ENCODE measurements at places on chromosomes 6 and 20.
A peak's percentile ranks its signal among the peaks of the same experiment; 100 is the strongest.

GRCh38 chr6:30156262-30156599 lies 4.8 kb downstream of the TRIM10 start:
- peaks cover 12% of the 10 kb centered on the region for H3K4me1 ChIP-seq
- H3K27me3 ChIP-seq, result no peaks in the 10 kb centered on the region
- no peaks in the 10 kb centered on the region for H3K36me3 ChIP-seq
- no peak overlapping the region for H3K4me3 ChIP-seq

DNA sequence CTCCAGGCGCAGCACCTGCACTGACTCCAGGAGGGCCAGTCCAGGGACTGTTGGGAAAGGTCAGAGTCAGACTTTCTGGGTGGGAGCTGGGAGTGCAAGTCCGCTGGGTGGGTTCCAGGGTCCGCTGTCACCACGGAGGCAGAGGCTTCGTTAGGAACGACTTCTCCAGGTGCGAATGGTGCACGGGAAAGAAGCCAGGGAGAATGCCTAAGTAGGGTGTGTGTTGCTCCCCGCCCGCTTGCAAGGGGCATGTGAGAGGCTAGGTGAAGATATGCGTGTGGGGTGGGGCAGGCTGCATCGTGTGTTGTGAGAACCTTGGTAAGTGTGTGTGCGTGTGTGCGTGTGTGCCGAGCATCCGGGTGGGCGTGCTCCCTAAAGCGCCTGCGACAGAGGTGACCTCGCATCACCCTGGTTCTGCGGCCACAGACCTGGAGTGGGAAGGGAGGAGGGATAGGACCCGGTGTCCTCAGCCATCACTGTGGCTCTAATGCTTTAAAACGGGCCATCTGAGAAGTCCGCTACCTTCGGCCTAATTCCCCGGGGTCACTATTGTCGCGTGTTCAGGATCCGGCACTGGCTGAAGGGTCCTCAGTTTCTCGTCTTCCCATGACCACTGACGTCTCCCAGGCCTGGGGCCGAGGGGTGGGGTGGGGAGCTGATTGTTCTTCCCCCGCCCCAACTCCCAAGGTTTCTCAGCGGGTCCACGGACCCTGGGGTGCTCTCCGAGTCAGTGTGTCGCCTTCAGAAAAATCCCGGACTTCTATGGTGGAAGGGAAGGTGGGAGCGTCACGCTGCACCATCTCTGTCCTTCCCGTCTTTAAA lies 6.1 kb downstream of the SLC32A1 start:
- no peak for DNase-seq
- no peaks in the 10 kb centered on the region for H3K36me3 ChIP-seq
- peaks cover 30% of the 10 kb centered on the region for H3K27me3 ChIP-seq
- H3K4me1 ChIP-seq, result peaks cover 21% of the 10 kb centered on the region

- H3K4me3 ChIP-seq, result no peak overlapping the region
- H3K4me1 ChIP-seq, result no peaks in the 10 kb centered on the region
- no peaks in the 10 kb centered on the region for H3K36me3 ChIP-seq
- DNase-seq, result no peak
Observed at GRCh38 chr20:36008461-36009035, 40.2 kb downstream of the CNBD2 start.

GRCh38 chr6:154703124-154703523 lies 30.1 kb upstream of the SCAF8 start:
- no peak overlapping the region for H3K4me3 ChIP-seq
- H3K27ac ChIP-seq, result no peak overlapping the region
- H3K4me1 ChIP-seq, result no peaks in the 10 kb centered on the region
- H3K36me3 ChIP-seq, result no peaks in the 10 kb centered on the region
- no peaks in the 10 kb centered on the region for H3K27me3 ChIP-seq

- H3K36me3 ChIP-seq, result peaks cover 66% of the 10 kb centered on the region
- no peak for DNase-seq
- peaks cover 6% of the 10 kb centered on the region for H3K4me1 ChIP-seq
- H3K27ac ChIP-seq, result no peak overlapping the region
Observed at GRCh38 chr6:136586295-136586694, 36.1 kb upstream of the MAP7 start.

GRCh38 chr20:11274141-11274594 lies 600.4 kb upstream of the JAG1 start:
- no peaks in the 10 kb centered on the region for H3K27me3 ChIP-seq
- no peak overlapping the region for H3K4me3 ChIP-seq
- no peaks in the 10 kb centered on the region for H3K4me1 ChIP-seq
- no peak overlapping the region for H3K27ac ChIP-seq

DNA sequence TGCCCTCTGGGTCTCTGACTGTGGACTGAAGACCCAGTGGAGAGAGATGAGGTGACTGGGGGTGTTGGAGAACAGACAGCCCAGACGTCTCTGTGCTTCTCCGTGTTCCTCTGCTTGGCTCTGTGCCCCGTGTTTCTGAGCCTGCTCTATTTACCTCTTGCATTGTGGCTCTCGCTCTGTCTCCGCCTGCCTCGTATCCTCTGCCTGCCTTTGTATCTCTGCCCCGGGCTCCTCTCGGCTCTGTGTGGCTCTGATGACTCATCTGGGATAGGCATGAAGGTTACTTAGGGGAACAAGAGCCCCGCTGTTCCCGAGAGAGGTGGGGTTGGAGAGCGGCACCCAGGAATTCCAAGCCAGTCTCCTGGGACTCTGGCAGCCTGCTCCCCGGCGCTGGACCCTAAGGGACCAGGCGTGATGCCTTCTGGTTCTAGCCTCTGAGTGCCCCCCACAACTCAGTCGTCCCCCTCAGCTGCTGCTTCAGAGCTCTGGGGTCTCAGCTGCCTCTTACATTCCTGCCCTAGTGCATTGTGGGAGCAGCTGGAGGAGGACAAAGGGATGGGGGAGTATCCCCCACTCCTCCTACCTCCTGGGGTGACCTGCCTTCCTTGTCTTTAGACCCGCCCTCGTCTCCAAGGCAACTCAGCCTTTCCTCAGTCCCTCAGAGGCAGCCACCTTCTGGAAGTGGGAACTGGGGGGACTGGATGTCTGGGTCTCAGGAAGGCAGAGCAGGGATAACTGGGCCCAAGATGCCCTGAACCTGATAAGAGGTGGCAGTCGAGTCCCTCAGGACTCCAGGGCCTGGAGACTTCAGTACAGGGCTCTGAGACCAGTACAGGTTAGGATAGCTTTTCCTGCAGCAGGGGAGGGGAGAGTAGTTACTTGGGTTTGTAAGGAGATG lies 1.9 kb downstream of the DDR1 start:
- H3K36me3 ChIP-seq, result peaks cover 3% of the 10 kb centered on the region
- peaks cover 44% of the 10 kb centered on the region for H3K4me1 ChIP-seq
- no peak overlapping the region for H3K4me3 ChIP-seq
- no peak for DNase-seq
- H3K27me3 ChIP-seq, result no peaks in the 10 kb centered on the region
- H3K27ac ChIP-seq, result peak overlapping the region; percentile 82

DNA sequence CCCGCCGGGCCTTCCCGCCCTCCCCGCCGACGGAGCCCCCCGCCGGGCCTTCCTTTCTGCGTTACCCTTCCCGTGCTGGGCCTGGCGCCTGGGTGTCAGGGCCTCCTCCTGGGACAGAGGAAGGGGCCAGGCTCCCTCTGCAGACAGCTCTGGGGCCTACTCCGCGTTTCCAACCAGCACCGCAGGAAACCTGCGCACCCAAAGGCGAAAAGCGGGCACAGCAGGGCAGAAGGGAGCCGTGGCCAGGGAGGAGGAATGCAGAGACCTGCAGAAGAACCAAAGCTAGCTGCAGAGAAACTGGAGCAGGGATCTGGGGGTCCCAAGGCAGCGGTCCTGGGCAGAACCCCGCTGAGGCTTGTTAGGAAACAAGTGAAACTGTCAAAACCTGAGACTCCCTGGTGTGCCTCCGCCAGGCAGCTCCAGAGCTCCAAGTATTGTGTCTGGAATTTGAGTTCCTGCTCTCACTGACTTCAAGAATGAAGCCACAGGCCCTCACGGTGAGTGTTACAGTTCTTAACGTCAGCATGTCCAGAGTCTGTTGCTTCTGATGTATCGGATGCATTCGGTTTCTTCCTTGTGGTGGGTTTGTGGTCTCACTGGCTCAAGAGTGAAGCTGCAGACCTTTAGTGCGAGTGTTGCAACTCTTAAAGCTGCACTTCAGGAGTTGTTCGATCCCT lies 33.3 kb downstream of the IRF4 start:
- no peak overlapping the region for H3K27ac ChIP-seq
- no peaks in the 10 kb centered on the region for H3K36me3 ChIP-seq
- H3K4me3 ChIP-seq, result no peak overlapping the region
- H3K4me1 ChIP-seq, result no peaks in the 10 kb centered on the region
- no peak for DNase-seq
- no peaks in the 10 kb centered on the region for H3K27me3 ChIP-seq

DNA sequence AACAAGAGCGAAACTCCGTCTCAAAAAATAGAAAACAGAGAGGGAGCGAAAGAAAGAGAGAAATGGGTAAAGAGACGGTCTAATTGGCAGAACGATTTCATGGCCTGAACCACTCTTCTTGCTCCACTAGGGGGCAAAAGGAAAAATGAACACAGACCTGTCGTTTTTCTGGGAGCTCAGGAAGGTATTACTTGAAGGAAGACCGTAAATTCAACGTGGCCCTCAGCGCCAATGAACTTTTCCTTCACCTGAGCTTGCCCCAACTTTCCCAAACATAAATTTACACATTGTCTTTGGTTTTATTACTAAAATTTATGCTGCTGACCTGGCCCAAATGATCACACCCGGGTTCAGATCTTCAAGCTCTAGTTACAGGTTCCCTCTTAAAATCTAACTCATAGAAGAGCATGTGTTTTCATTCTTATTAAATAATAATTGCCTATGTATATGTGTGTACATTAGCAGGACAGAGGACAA lies 67.3 kb downstream of the ATP9A start:
- no peaks in the 10 kb centered on the region for H3K36me3 ChIP-seq
- no peaks in the 10 kb centered on the region for H3K27me3 ChIP-seq
- no peak for DNase-seq
- peaks cover 9% of the 10 kb centered on the region for H3K4me1 ChIP-seq
- H3K27ac ChIP-seq, result no peak overlapping the region
- no peak overlapping the region for H3K4me3 ChIP-seq

GRCh38 chr6:89542081-89542857 lies 96.3 kb downstream of the LYRM2 start:
- no peaks in the 10 kb centered on the region for H3K27me3 ChIP-seq
- no peak overlapping the region for H3K27ac ChIP-seq
- DNase-seq, result peak; percentile 28

DNA sequence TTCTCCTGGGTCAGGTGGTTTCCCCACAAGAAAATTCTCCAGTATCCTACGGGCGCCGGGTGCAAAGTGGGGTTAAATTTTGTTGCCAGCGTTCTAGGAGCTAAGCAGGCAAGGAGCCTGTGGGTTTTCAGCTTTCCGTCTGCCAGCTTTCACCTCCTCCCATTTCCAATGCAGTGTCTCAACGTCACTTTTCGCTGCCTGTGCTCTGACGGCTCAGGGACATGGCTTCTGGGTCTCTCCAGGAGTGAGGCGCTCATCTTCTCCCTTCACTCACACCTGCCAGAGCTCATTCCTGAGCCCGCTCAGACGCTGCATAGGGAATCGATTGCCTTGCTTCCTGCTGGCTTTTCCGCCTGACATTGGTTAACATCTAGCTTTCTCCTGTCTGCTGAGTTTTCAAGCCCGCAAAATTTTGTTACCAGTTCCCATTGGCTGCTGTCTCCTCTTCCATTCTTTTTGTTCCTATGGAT lies 7.3 kb upstream of the NAA20 start:
- no peak for DNase-seq
- H3K27ac ChIP-seq, result no peak overlapping the region
- H3K36me3 ChIP-seq, result no peaks in the 10 kb centered on the region
- no peaks in the 10 kb centered on the region for H3K27me3 ChIP-seq

GRCh38 chr6:45801471-45802289 lies 214.0 kb downstream of the CLIC5 start:
- no peaks in the 10 kb centered on the region for H3K36me3 ChIP-seq
- H3K4me1 ChIP-seq, result no peaks in the 10 kb centered on the region
- no peak overlapping the region for H3K4me3 ChIP-seq
- no peak overlapping the region for H3K27ac ChIP-seq
- no peak for DNase-seq

- no peaks in the 10 kb centered on the region for H3K27me3 ChIP-seq
- DNase-seq, result no peak
- H3K4me1 ChIP-seq, result no peaks in the 10 kb centered on the region
- no peak overlapping the region for H3K27ac ChIP-seq
- no peak overlapping the region for H3K4me3 ChIP-seq
Observed at GRCh38 chr6:117393045-117393444, 32.7 kb downstream of the ROS1 start.

DNA sequence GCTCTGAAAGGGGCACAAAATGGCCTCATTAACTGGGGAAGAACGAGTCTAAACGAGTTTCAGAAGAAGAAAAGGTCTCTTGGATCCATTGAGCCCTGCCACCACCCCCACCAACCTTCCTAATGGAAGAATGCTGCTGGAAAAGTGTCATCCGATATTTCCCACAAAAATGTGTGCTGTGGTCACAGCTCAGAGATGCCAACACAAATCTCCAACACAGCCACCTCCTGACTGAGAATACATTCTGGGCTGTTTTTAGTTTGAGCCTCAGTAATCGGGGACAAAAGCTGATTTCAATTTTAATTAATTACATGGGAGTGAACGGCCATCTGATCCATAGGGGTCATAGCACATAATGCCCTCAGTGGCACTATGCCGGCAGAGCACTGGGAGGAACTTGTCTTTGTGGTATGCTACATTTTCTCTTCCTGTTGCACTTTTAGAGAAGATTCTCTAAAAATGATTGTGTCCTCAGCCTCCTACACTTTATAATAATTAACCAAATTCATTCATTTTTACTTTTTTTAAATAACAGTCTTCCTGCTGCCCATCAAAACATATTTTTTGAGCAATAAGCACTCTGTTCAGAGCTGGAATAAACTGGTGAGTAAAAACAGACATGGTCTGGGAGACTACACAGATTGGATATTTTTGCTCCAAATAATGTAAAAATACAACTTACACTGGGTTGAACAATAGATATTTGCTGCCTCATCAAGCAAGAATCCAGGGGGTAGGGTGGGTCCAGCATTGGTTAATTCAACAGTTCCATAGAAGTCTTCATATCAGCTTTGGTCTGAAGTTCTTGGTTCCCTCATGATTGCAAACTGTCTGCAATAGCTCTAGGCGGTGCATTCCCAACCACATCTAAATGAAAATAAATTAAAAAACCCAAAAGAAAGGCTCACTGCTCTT lies 143.6 kb upstream of the TMEM170B start:
- DNase-seq, result no peak
- peak overlapping the region; percentile 71 for H3K27ac ChIP-seq
- no peak overlapping the region for H3K4me3 ChIP-seq

DNA sequence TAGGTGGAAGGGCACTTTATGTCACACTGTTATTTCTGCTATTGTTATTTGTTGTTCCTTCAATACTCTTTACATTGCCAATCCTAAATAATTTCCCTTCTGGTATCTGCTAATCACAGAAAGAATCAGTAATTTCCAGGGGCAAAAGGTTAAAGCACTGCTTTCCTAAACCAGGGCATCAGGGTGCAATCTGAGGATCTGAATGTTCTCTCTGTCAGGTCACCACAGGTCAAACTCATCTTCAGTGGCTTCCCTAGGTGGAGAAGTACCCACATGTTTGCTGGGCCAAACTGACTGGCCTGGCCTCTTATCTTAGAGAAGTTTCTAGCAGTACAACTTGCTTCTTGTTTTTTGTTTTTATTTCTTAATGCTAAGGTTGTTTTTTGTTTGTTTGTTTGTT lies 118.7 kb downstream of the OPRM1 start:
- no peaks in the 10 kb centered on the region for H3K27me3 ChIP-seq
- H3K36me3 ChIP-seq, result no peaks in the 10 kb centered on the region
- H3K4me3 ChIP-seq, result no peak overlapping the region
- DNase-seq, result no peak
- peak overlapping the region; percentile 42 for H3K27ac ChIP-seq
- peaks cover 23% of the 10 kb centered on the region for H3K4me1 ChIP-seq

- no peaks in the 10 kb centered on the region for H3K4me1 ChIP-seq
- no peak overlapping the region for H3K27ac ChIP-seq
- no peaks in the 10 kb centered on the region for H3K36me3 ChIP-seq
- no peak for DNase-seq
- H3K27me3 ChIP-seq, result no peaks in the 10 kb centered on the region
- H3K4me3 ChIP-seq, result no peak overlapping the region
Observed at GRCh38 chr6:92989656-92990055, 429.7 kb downstream of the EPHA7 start.

Measured in upper lobe of left lung (tissue), 6 donors.